ENCODE measurements at places on chromosomes 5 and 9.

GRCh38 chr5:173786286-173787187 lies 101.6 kb upstream of the CPEB4 start:
- DNase-seq = no peak

- no peak for DNase-seq
Observed at GRCh38 chr5:34529581-34530331, 126.4 kb upstream of the RAI14 start.

- no peak for DNase-seq
Observed at GRCh38 chr9:122126331-122127261, 33.0 kb downstream of the NDUFA8 start.

DNA sequence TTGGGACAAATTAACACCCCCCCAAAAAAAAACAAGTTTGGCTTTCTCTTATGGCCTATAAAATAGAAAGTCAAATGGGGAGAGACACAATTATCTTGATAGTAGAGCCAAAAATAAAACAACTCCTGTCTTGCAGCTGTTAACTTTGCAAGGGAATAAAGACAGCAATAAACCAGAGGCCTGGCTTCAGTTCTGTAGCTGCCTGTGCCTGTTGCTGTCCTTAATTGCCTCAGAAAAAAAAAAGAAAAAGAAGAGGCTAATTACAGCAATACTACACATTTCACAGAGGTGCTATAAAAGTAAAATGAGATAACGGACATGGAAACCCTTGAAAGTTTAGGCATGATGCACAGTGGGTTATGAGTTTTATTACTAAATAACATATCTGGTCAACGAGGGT lies 170.7 kb upstream of the IRX1 start:
- no peak for DNase-seq

DNA sequence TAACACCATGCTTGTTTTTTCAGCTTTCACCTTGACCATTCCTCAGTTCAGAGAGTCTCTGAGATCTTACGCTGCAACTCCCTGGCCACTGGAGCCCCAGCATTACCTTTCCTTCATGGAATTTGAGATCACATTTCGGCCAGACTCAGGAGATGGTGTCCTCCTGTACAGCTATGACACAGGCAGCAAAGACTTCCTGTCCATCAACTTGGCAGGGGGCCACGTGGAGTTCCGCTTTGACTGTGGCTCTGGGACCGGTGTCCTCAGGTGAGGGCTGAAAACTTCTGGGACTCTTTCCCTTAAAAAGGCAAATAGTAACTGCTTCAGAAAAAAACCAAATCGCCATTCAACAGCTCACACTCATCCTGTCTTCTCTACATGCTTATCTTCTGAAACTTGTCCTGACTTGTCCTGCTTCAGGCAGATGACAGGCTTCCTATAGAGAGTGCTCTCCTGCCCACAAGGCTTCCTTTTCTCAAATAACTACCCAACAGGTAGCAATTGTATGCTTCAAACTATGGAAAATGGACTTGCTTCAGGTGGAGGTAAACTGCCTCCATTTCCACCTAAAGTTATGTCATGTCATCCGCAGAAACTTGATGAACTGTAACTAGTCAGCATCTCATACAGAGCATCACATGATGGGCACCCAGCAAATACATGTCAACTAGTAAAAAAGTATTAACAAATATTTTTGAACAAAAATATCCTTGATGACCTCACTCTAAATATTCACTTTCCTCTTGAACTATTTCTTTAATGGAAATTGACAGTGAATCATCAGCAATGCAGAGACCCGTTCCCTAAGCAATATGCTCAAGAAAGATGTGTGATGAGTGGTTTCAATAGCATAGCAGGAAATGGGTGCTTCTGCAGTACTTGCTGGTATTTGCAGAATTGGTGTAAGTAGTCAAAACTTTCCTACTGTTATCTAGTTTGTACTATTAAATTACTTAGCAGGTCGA lies 129.2 kb downstream of the LIFR start:
- DNase-seq = no peak

- DNase-seq = no peak
Observed at GRCh38 chr5:137401946-137402345, 97.2 kb downstream of the SPOCK1 start.

DNA sequence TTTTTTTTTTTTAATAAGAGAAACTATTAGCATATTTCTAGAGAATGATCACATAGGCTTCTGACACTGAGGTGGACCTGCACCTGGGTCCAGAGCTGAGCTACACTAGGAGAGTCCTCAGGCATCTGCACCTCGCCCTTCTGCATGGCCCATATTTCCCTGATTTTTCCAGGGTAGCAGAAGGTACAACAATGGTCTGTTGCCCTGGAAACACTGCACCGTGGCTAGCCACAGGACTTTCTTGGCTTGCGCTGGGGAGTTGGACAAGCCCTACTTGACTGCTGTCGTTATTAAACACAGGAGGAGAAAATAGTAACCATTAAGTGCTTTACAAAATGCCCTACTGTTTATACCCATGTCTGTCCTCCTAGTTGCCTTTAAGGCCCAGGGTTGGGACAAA lies 615.7 kb upstream of the MEF2C start:
- DNase-seq = no peak

GRCh38 chr5:163565931-163566608 lies 60.7 kb downstream of the MAT2B start:
- no peak for DNase-seq

GRCh38 chr5:17182981-17183380 lies 34.5 kb upstream of the BASP1 start:
- DNase-seq = no peak

DNA sequence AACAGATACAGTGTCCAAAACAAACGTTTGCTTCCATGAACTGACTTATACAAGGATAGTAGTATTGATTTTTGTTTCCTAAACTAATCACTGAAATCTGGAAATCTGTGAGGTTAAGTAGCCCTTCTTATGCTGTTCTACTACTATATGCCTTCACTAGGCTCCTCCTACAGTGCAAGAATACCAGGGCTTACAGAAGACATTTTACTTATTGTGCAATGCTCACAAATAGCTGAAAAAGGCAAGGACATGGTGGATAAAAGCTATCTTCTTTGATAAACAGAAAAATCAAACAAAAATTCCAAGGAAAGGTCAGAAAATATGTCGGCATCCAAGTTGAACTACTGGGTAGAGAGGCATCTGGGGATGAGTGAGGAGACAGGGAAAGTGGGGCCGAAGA lies 61.9 kb downstream of the OXCT1 start:
- DNase-seq = no peak

DNA sequence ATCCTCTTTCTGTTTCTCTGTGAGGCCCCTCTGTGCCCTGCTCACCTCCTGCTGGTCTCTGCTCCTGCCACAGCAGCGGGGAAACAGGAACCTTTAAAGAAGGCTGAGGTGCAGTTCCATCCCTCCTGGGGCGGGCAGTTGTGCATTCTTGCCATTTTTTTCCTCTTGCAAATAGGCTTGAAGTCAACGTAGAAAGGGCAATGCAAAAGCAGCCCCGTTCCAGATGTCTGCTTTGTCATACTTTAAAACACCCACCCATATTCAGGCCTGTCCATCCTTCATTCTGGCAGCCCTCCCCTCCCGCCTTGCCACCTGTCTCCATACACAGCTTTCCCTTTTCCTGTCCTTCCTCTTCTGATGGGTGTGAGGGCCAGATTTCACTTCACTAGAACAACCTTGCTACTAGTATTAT lies 65.4 kb upstream of the KLF9 start:
- DNase-seq = no peak

- DNase-seq = no peak
Observed at GRCh38 chr5:74619308-74619707, 21.2 kb downstream of the ENC1 start.

- no peak for DNase-seq
Observed at GRCh38 chr5:140366589-140367255, 6.7 kb downstream of the SLC4A9 start.

- DNase-seq = no peak
Observed at GRCh38 chr5:140145256-140145655, 19.5 kb downstream of the IGIP start.

DNA sequence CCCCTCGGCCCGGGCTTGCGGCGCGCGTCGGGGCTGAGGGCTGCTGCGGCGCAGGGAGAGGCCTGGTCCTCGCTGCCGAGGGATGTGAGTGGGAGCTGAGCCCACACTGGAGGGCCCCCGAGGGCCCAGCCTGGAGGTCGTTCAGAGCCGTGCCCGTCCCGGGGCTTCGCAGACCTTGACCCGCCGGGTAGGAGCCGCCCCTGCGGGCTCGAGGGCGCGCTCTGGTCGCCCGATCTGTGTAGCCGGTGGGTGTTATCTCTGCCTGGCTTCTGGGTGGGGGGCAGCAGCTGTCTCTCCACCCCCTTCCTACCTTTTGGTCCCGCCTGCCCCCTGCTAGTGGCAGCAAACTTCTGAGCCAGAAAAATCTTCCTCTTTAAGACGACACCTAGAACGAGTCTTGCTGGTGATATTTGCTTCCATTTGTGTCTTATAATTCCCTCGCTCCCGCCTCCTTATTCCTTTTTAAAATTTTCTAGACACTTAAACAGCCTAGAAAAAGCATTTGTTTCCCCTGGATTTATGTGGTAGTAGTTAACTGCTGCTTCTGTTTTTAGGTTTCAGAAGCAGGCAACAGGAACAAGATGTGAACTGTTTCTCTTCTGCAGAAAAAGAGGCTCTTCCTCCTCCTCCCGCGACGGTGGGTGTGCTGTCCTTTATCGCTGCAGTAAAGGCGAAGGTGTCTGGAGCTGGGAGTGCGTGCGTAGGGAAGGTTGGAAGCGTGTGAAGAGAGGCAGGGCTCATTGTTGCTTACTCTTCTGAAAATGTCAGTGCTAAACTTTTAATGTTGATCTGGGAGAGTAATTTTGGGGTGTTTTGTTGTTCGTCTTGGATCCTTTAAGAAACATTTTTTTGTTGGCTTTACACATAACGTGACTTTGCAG lies 554 bp downstream of the JAK2 start:
- DNase-seq = no peak

- no peak for DNase-seq
Observed at GRCh38 chr5:39757131-39757530, 332.4 kb upstream of the DAB2 start.

- DNase-seq = no peak
Observed at GRCh38 chr9:121662359-121662758, 10.9 kb downstream of the DAB2IP start.

DNA sequence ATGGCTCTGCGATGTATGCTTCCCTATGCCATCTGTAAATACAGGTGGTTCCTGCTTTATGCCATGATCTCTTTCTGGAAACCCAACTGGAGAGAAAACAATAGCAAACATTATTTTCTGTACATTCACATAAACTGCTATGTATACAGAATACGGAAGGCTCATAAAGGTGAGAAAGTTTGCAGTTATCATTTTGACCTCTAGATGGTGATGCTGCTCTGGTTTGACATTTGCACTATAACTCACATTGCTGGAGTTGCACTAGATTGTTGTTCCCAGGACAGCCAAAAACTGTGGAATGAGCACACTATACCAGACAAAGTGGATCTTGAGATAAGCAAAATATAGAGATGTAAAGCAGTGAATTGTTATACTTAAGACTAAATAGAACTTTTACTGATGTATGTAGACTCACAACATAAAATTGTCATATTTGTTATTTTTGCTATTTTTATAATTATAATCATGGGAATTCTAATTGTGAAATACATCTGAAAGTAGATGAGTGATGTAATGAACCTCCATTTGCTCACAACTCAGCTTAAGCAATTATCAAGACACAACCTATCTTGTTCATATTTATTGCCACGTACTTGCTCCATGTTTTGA lies 246.5 kb downstream of the PTPRD start:
- DNase-seq = no peak

- DNase-seq = no peak
Observed at GRCh38 chr5:72129725-72130124, 22.4 kb downstream of the MAP1B start.

- no peak for DNase-seq
Observed at GRCh38 chr9:78032730-78033457, 1.3 kb upstream of the GNAQ start.

DNA sequence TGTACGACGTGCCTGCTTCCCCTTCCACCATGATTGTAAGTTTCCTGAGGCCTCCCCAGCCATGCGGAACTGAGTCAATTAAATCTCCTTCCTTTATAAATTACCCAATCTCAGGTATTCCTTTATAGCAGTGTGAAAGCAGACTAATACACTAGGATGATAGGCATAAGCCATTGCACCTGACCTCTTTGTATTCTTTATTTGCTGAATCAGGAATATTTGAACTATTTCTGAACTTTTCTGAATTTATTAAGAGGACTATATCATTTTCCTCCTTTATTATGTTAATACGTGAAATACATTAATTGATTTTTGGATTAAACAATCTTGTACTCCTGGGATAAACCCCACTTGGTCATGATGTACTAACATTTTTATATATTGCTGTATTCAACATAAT lies 28.2 kb upstream of the NR4A3 start:
- no peak for DNase-seq

- no peak for DNase-seq
Observed at GRCh38 chr9:22395687-22396141, 50.9 kb upstream of the DMRTA1 start.

GRCh38 chr5:65204966-65205365 lies 276.8 kb downstream of the ADAMTS6 start:
- DNase-seq = no peak

- peak; percentile 22 for DNase-seq
Observed at GRCh38 chr9:130444565-130445221, at the start of gene ASS1. Gene ASS1, plus strand, starts transcription at chr9:130444961. Its CDS starts 7,268 bp downstream, at chr9:130452229.

DNA sequence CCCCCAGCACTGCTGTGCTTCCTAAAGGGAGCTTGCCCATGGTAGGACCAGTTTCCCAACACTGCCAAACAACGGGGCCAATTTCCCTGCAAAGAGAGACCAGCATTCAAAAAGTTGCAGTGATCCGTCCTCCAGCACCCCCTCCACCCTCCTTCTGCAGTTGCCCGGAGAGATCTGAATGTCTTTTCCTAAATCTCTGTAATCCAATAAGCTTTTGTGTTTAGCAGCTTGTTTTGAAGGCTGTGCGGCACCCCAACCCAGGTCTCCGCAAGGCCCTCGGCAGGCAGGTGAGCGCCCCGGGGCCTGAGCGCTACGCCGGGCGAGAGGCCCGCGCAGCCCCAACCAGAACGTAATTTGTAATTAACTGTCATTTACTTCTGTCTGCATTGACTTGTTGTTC lies 366.9 kb upstream of the IRX2 start:
- DNase-seq = no peak

- no peak for DNase-seq
Observed at GRCh38 chr9:224582-225520, 10.2 kb downstream of the DOCK8 start.

GRCh38 chr5:38603691-38604090 lies 47.2 kb upstream of the LIFR start:
- no peak for DNase-seq

DNA sequence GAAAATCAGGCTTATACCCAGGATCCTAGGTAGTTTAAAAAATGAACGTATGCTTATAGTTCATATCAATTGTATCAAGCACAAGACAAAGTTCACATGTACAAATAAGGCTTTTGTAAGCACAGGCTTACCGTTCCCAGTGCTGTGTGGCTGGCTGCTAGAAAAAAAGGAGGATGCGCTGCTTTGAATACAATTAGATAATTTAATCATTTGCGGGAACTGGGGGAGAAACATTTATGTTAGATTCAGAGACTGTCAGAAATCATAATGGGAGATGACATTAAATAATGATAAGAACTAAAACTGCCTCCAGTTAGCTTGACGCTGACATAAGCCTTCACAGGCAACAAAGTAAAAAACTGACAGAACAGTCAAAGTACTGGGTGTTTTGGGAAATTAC lies 93.2 kb downstream of the FNBP1 start:
- DNase-seq = no peak
